Vagina (tissue), 2 donors: ENCODE measurements at places on chromosomes 11 and 22. TPM values are rescaled to one million over a fixed set of nuclear protein-coding genes. Genes with fewer than 3 reads are reported as not detected.
A peak's percentile ranks its signal among the peaks of the same experiment; 100 is the strongest.

DNA sequence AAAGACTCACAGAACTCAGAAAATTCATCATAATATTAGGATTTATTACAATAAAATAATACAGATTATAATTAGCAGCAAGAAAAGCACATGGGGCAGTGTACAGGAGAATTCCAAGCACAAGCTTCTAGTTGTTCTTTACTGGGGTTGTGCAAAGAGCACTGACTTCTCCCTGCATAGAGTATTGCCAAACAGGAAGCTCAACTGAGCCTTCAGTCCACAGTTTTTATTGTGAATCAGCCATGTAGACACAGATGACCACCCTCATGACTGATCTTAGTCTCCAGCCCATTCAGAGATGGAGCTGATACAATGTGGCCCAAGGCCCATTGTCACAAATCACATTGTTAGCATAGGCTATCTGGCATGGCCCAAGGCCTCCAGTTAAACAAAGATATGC, 798.9 kb downstream of the KCNA4 start:
- no peak for DNase-seq

- DNase-seq = no peak
Measured at GRCh38 chr22:46303347-46303965, 6.8 kb downstream of the GTSE1 start.

DNA sequence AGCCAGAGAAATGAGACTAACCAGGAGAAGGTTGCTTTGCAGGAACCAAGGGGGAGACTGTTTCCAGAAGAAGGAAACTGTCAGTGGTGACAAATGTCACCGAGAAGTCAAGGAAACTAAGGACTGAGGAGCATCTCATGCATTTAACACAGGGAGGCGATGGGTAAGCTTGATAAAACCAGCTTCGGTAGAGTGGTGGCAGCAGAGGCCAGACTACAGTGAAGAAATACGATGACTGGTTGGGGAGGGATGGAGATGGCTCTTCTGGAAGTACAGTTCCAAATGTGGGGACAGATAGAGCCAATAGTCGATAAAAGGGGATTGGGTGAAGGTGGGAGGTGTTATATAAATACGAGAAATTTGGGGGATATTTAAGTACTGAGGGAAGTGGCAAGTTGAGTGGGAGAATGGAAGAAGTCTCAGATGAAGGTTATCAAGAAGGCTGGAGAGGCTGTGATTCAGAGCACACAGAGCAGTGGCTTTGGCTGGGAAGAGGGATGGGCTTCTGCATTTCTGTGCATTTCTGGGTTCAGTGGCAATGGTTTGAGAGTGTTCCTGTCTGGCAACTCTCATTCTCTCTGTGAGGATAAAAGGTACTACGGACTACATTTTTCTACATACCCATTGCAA, 29.2 kb downstream of the SC5D start:
- DNase-seq = no peak

DNA sequence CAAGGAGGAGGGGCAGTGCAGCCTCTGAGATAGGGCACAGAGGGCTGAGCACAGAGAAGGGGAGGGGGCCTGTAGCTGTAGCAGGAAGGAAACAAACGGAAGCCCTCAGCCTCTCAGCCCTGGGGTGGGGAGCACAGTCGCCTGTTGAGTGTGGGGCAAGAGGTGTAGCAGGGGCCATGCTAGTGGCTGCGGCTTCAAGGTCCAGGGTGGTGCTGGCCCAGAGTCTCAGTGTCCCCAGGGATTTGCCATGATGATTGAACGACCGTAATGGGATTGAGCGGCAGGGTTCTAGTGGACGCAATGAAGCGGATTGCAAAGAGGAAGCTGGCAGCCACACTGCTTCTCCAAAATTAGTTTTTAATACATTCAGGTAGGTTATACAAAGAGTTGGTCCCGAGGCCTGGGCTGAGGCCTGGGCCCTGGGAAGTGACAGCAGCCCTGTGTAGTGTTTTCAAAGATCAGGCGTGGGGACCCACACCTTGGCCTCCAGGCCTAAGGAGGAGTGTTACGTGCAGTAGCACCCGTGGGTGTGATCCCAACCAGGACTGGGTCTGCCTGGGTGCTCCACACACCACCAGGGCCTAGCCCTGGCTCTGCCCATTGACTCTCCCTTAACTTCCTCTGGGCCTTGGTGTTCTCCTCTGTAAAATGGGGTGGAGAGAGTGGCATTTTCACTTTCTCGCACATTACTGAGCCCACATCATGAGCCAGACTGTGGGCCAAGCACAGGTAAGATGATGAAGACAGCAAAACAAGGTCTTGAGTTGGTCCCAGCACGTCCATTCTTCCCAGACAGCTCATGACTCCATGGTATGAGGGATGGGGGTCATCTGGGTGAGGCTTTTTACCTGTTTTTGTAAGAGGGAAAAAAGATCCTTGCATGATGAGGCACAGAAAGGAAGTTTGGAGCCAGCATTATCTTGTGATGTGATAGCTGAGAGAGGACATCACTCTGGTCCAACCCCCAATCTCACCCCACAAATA, 13.1 kb downstream of the LRRC32 start:
- no peak for DNase-seq

DNA sequence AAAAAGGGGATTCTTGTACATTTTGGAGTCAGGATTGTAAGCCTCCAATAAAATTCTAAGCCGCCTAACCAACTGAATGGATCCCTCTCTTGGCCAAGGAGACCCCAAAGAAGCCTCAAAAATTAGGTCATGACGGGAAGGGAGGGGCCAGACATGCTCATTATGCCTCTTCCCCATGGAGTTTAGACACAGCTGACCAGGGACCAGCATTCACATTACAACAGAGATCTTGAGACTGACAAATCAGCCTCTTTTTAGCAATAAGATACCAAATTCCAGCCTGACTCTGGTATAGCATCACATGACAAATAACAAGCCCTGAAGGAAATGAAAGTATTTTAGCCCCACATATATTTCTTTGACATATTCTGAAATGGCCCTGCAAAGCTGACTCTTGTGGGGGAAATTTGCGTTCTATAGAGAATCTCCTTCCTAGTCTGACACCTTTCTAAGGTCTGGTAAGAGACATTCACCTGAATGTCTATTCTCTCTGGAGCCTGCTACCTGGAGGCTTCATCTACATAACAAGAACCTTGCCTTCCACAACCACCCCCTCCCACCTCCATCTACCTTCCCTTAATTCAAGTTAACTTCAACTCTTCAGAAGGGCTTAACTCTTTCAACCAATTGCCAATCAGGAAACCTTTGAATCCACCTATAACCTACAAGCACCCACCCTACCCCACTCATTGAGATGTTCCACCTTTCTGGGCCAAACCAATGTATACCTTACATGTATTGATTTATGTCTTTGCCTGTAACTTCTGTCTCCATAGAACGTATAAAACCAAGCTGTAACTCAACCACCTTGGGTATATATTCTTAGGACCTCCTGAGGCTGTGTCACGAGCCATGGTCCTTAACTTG, 10.3 kb downstream of the GAL start:
- DNase-seq = no peak

DNA sequence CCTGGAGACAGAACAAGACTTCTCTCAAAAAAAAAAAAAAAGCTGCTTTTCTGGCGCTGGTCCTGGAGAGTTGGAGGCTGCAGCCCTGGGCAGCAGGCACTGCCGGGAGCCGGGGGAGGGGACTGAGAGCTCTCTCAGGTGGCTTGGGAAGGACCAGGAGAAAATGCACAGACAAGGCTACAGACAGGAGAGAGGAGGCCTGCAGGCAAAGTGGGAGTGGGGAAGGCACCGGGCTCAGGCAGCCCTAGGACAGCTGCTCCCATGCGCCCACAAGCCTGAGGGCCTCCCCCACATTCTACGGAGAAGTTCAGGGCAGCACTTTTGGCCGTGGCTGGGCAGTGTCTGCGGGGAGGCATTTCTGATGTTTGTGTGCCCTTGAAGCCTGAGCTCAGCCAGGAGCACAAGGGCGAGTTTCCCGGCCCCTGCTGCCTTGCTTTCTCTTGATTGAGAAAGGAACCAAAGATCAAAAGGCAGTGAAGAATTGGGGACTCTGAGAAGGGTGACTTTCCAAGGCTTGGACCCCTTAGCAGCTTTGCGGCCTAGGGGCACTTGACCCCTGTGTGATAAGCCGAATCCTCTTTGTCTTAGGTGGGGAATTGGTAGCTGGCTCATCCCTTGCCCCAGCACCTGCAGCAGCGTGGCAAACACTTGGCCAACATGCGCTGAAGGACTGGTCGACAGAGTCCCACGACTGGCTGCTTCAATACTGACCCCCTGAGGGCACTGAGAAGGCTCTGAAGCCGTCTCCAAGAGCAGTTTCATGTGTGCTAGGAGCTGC, 35.3 kb downstream of the PPM1F start:
- no peak for DNase-seq

- no peak for DNase-seq
Measured at GRCh38 chr11:45233121-45233803, 52.9 kb downstream of the SYT13 start.

DNA sequence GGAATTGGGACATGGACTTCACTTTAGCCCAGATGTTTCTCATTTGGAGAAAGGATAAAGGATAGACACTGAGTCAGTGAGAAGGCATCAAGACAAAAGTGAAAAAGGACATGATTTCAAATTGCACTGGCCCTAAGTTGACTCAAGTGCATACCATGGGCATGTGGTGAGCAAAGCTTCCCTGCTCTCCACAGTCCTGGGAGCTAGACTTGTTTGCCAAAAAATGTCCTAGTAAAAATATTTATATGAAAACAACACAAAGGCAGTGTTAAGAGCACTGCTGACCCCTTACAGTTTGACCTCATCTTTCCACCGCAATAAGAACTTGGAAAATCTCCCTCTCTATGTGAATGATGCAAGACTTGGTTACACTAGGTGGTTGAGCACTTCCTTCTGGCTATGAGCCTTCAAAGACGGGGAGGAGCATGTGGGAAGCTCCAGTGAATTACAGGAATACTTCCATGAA, 46.5 kb upstream of the FIBIN start:
- no peak for DNase-seq

GRCh38 chr11:115360186-115360824, 143.9 kb downstream of the CADM1 start:
- no peak for DNase-seq

DNA sequence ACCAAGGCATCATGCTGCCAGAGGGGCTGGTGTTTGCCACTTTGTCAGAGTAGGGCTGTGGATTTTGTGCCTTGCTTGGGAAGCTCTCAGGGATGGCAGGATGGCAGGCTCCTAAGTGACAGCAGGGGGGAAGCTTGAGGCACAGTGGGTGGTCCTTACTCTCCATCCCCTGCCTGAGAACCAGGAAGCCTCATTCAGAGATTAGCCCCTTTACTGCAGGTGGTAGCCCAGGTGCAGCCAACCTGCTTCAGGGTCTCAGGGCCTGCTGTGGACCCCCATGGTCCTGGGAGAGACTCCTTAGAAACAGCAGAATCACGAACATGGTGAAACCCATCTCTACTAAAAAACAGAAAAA, 8.9 kb upstream of the ST3GAL4 start:
- DNase-seq = no peak

- peak; percentile 61 for DNase-seq
Measured at GRCh38 chr11:8097062-8097461, 16.1 kb downstream of the TUB start.

- no peak for DNase-seq
Measured at GRCh38 chr11:69965821-69966582, 112.1 kb upstream of the ANO1 start.

DNA sequence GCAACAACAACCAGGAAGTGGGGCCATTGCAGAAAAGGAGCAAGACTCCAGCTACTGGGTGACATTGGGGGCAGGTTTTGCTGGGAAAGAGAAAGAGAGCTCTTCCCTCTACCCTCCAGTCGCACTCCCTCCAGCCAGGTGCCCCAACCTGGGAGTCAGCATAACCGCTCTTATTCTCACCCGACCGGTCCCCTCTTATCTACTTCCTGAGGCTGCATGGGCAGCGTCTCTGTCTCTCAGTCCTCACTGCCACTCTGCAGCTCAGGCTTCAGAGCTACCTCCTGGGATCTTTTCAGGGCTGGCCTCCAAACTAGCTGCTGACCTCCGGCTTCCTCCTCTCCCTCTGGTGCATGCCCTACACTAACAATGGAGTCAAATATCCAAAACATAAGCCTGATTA, 5.1 kb downstream of the ZNF70 start:
- no peak for DNase-seq

DNA sequence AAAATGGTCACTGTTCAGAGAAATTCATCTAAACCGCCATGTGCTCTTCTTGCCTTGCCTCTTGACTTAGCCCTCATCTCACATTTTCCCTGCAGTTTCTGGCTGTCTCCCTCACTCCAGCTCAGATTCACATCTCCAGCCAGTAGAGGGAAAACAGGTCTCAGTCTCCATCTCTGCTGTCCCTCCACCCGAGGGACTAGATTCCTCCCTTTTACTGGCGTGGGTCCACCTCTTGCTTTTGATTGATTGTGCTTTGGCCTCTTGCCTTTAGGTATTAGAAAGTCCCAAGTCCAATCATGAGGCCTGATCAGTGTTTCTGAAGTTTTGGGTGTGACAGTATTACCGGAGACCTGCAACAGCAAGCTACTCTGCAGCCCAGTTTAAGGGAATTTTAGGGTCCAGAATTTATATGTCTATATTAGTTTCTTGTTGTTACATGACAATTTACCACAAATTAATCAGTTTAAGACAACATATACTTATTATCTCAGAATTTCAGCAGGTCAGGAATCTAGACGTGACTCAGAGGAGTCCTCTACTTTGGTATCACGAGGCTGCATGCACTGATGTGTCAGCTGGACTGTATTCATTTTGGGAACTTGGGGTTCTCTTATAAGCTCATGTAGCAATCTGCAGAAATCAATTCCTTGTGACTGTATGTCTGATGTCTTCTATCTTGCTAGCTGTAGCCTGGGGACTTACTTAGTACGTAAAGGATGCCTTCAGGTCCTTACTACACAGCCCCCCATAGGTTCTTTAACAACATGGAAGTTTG, 805.2 kb upstream of the CCDC90B start:
- no peak for DNase-seq

GRCh38 chr11:63462137-63462536, 28.8 kb downstream of the PLAAT5 start:
- no peak for DNase-seq

- DNase-seq = no peak
Measured at GRCh38 chr11:110044226-110044968, 48.8 kb upstream of the ZC3H12C start.

GRCh38 chr11:72038491-72038890, 39.8 kb downstream of the IL18BP start:
- no peak for DNase-seq

- DNase-seq = no peak
Measured at GRCh38 chr11:125091877-125092664, 19.4 kb downstream of the TMEM218 start.

- no peak for DNase-seq
Measured at GRCh38 chr22:44448271-44448830, 49.7 kb downstream of the RTL6 start.

The SPON1 gene
- total RNA-seq = 31.7 TPM

The GPR83 gene
- total RNA-seq = not detected

The RIBC2 gene
- total RNA-seq = 0.49 TPM

The MUC5B gene
- 0.25 TPM for total RNA-seq

The DERL3 gene
- total RNA-seq = 0.25 TPM

The TMEM184B gene
- 50.8 TPM for total RNA-seq

The FAM180B gene
- not detected for total RNA-seq

The CHID1 gene
- total RNA-seq = 72.9 TPM

The APOL5 gene
- not detected for total RNA-seq

The GPHA2 gene
- not detected for total RNA-seq

The DSCAML1 gene
- 0.25 TPM for total RNA-seq

The SCUBE1 gene
- 6.9 TPM for total RNA-seq

The ACR gene
- not detected for total RNA-seq
